ENCODE measurements at places on chromosomes 7 and 10.

- no peak for DNase-seq
Observed at GRCh38 chr7:142185801-142186200, 72.1 kb downstream of the PRSS58 start.

DNA sequence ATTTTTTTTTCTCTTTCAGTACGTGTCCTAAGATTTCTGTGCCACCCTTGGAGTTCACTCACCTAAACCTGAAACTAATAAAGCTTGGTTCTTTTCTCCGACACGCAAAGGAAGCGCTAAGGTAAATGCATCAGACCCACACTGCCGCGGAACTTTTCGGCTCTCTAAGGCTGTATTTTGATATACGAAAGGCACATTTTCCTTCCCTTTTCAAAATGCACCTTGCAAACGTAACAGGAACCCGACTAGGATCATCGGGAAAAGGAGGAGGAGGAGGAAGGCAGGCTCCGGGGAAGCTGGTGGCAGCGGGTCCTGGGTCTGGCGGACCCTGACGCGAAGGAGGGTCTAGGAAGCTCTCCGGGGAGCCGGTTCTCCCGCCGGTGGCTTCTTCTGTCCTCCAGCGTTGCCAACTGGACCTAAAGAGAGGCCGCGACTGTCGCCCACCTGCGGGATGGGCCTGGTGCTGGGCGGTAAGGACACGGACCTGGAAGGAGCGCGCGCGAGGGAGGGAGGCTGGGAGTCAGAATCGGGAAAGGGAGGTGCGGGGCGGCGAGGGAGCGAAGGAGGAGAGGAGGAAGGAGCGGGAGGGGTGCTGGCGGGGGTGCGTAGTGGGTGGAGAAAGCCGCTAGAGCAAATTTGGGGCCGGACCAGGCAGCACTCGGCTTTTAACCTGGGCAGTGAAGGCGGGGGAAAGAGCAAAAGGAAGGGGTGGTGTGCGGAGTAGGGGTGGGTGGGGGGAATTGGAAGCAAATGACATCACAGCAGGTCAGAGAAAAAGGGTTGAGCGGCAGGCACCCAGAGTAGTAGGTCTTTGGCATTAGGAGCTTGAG lies at the start of gene CFTR:
Gene CFTR, plus strand, starts transcription at position 801 of the 830 bp plus-strand sequence. CDS start 70 bp downstream, outside the sequence.
- DNase-seq = peak; percentile 65

GRCh38 chr7:2559283-2559950 lies 638 bp downstream of the IQCE start:
- no peak for DNase-seq

GRCh38 chr10:69842882-69843281 lies 41.2 kb downstream of the COL13A1 start:
- no peak for DNase-seq

DNA sequence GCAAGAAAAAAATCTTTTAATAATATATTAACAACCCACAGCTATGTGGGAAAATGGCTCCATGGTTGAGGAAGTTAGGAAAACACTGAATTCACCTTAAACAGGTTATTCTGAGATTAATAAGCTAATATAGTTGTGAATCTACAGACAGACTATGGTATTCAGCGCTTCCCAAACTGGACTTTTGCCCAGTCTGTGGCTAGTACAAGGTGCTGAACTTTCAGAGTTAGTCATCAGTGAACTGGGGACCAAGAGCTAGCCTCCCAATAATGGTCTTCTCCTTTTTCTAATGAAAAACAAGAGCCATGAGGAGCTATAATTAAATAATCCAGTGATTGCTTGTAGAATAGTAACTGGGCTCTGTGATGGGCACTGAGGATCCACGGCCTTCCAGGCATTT lies 65.3 kb downstream of the FRMPD2 start:
- DNase-seq = no peak
